HS-27A (cell line): ENCODE measurements at places on chromosomes 4 and X.

DNA sequence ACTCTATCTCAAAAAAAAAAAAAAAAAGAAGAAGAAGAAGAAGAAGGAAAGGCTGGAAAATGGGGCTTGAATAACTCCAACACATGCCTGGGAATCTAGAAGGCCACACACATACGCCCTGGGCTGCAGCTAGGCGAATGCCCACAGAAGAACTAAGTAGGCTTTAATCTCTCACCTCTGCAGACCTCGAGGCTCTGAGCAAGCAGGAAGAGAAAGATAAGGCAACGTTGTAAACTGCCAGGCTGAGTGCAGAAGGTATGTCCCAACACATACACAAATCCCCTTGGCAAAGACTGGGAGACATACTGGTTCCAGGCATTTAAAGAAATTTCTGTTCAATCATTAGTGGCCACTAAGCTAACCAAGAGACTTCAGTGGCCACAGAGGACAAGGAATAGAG is 18.4 kb downstream of the SLC38A5 start:
- DNase-seq: no peak

DNA sequence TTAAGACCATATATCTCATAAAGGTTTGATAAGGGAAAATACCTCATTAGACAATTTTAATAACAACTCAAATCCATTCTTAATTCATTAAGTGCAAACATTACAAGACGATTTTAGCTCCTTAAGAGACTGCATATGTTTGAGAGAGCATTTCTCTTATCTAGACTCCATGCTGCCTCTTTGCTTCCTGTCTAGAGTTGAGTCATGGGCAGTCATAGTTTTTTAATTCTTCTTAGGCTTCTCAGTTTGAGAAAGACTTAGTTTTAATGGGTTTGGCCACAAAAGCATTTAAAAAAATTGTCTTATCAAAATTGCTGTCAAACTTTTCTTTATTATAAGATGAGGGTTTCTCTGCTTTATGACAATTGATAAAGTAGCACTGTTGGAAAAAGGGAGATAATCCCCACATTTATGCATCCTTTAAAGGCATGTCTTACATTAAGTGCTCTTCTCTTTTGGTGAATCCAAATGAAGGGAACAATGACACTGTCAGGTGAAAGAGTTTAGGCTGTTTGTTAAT is 713.4 kb downstream of the PCDH18 start:
- no peak for DNase-seq

GRCh38 chr4:177369372-177369771 is 59.7 kb downstream of the NEIL3 start:
- DNase-seq: peak; percentile 14

DNA sequence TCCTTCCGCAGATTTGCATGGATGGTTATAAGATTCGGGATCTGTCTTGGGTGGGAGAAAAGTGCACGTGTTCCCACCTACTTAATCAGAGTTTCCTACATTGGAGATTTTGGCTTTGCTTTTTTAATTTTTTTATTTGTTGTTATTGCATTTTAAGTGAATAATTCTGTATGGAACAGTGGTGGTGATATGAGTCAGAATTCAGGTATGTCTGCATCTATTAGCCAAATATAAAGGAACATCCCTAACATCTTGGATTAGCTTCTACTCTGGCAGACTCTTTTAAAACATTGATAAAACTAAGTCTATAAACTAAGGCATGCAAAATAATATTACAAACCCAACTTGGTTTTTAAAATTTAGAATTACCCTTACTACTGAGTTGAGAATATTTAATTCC is 659.8 kb upstream of the EPHA5 start:
- no peak for DNase-seq
